ENCODE measurements at places on chromosomes 3 and 15.

DNA sequence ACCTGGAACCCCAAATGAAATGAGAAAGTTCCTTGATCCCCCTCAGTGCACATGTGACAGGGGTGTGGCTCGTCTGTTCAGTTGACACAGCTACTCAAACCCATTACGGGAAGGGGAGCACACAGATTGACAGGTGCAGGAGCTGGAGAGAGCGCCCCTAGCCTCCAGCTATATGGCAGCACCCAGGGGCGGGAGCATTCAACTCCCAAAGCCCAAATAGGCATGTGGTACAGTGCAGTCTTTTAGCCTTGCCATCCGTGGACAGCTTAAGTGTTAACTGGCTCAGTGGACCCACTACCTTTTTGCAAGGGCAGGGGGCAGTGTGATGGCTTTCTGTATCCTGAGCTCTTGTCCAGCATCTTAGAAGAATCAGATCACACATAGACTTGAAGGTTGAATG, 1374.2 kb upstream of the ALCAM start:
- DNase-seq, result no peak

- DNase-seq, result no peak
Observed at GRCh38 chr15:83873966-83874365, 220.0 kb downstream of the ADAMTSL3 start.

GRCh38 chr15:53036641-53037040, 246.5 kb upstream of the ONECUT1 start:
- no peak for DNase-seq

DNA sequence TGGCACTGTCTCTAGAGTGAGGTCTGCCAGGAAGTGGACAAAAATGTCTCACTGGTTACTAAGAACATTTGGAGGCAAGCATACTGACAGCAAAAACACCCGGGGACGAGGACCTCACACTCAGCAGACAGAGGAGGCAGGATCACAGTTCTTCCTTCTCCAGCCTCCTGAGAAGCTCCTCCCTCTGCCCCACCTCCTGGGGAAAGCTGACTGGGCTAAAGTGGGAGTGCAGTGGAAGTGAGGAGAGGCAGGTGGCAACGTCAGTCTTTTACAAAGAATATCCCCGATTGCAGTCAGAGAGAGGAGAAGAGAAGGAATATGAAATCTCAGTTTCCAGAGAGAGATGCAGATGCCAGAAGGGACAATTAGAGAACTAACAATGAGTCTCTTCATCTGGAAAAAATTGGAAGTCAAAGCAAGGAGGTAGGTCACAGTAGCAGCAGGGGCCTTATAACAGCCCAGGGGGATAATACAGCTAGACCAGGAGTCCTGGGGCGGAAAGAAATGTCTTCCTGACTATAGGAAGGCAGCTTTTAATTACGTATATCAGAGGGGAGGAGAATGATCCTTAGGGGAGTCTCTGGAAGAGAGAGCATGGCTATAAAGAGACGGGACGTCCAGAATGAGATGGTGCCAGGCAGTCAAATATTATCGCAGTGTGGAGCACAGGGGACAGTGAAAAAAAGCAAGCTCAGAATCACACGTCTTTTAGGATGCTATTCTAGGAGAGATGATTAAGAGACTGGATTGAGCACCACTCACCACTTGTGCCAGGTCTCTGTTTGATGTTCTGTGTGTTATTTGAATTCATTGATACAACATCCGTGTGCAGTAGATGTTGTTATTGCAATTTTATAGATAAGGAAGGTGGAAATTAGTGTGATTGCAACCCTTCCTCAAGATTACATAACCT, 47.2 kb downstream of the LEO1 start:
- no peak for DNase-seq

DNA sequence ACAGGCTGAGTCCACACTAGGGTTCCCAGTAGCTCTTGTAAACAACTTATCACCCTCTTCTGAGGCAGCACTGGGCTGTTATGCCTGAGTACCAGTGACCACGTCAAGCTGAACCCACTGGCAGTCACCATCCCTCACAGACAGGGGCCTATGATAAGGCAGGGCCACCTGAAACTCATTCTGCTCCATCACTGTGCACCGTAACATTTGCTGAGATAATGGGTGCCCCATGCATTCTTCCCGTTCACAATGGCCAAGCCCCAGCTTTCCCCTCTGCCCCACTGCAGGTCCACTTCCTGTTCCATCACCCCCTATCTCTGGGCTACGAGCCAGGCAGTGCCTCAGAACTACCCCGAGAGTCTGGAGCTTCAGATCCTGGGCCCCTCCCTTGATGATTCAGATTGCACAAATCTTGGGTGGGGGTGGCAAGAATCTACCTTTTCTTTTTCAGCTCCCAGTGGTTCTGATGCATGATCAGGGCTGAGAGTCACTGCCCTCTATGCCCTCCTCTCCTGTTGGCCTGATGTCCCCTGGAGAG, 158.0 kb downstream of the RAB11A start:
- no peak for DNase-seq

DNA sequence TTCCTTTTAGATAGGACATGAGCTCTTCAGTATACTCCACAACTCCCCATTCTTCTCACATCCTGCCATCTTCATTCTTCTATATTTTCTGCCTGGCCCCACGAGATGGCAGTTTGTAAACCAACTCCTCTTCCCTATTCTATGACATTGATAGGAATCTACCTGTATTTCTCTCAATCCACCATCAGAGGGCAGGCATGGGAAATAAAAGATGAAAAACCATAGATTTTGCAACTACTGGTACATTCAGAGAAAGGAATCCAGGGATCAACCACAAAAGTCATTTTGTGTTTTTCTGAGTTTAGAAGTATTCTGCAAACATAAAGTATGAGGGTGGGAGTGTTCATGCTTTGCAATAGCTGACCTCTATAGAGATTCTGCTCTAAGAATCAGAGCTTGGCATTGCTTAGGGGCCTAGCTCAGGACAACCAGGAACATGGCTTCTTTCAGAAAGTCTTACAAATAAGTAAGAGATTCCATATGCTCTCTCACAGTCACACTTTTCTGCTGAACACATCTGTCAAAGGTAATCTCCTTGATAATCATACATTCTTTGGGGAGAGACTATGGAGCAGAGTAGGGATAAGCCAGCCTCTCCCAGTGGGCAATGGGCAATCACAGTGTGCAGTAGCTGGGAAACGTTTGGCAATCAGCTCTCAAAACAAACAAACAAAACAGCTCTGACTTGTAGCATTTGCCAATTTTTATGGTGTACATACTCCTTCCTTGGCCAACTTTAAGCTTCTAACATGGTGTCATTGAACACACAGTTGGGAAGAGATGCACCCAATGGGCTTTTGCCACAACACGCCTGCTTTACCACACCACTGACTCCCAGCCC, 43.1 kb upstream of the SLC25A36 start:
- peak; percentile 30 for DNase-seq

GRCh38 chr15:87224404-87224803, 1032.1 kb downstream of the NTRK3 start:
- DNase-seq, result no peak

All from thymus (tissue), 14 donors.